ENCODE measurements at places on chromosomes 2 and 18.

DNA sequence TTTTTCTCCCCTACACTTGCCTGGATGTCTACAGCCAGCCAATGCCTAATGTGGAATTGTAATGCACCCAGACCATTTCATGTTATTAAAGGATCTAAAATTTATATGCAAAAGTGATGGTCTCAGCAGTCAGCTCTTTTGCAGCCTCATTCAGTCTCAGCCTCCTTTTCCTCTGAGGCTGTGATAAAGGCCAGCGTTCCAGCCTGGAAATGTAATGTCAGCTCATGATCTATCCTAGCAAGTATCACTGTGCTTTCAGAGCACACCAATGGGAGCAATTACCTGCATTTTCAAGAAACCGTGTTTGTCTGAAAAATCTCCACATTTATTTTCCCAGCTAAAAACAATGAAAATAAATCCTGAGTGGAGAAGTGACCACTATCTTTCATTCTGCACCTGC lies 274.6 kb downstream of the CDH20 start:
- ATAC-seq = peak; percentile 14

GRCh38 chr2:56170988-56171387 lies 12.8 kb upstream of the CCDC85A start:
- no peak for ATAC-seq

DNA sequence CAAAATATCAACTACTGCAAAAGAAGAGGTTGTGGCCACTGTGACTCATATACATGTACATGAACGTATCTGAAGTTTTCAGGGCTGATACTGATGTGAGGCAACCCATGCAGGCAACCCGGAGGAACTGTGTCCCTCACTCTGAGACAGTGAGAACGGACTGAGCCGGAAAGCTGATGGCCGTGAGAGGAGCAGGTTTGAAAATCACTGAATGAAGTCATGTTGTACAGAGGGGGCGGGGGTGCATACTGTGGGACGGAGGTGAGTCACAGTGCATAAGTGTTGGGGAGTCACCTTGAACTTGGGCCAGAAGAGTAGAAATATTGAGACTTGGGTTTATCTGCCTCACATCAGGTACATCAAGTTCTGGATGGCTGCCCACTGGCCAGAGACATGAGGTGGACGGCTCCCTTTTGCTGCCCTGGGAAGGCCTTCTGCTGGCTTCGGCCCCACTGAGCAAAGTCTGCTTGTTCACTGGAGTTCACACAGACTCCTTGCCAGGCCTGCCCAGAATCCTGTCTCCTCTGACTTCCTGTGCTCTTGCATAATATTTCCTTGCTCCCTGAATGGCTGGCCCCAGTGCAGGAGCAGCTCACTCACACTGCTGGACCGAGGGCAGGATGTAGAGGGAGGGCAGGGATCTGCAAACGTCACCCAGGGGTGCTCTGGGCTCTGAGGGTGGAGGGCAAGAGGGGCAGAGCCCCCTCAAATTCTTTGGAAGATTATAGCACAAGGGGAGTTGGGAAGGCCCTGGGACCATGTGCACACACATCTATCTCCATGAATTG lies 18.1 kb downstream of the EPAS1 start:
- peak; percentile 89 for ATAC-seq

GRCh38 chr2:74532222-74532621 lies 2.5 kb downstream of the HTRA2 start:
- no peak for ATAC-seq

DNA sequence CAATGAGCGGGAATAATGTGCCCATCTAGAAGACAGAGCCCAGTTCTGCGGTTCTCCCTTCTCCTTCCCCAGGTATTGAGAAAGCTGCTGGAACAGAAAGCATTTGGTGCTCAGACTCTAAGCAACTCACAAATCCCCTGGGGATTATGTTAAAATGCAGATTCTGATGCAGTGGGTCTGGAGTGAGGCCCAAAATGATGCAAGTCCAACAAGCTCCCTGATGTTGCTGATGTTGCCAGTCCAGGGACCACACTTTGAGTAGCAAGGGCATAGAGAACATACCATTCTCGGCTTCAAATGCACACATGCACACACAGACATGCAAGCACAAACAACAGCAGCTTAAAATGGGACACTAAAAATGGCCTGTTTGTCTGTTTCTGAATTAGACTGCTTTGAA lies 274.8 kb upstream of the NCKAP5 start:
- no peak for ATAC-seq

GRCh38 chr2:109242654-109243331 lies 113.8 kb downstream of the SH3RF3 start:
- peak; percentile 78 for ATAC-seq

GRCh38 chr18:76402026-76402990 lies 92.7 kb downstream of the ZNF516 start:
- ATAC-seq = no peak

DNA sequence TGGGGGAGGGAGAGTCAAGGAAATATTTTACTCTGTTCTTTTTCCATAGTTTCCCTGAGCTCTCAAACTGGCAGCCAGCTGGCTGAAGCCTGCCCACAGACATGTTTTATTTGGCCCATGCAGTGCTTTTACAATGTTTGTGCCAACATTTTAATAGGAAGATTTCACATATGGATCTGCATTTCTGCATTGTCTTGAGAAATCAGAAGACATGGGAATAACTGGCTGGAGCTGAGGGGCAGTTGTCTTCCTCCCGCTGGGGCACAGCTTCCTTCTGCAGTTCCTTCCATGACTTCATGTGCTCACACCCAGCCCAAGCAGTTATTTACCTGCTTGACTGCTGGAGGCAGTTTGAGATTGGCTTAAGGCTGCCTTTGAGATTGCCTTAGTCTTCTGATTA lies 74.4 kb downstream of the PLCL1 start:
- peak; percentile 17 for ATAC-seq

DNA sequence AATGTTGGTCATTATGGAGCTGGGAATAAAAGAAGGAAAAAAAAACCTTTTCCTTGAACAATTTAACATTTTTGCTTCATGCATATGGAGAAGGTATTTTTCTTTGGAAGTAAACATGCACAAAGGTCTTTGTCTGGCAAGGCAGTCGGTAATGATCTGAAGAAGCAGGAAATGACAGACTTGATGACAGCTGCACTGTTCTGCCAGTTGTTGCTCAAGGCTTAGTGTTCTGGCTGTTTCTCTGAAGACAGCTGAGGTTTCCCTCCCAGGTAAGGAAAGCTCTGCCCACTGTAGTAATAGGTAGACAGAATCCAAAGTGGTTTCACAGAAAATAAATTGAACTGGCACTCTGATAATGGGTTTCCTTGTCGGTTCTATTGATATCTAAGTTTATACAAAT lies 308.4 kb upstream of the GCFC2 start:
- no peak for ATAC-seq

DNA sequence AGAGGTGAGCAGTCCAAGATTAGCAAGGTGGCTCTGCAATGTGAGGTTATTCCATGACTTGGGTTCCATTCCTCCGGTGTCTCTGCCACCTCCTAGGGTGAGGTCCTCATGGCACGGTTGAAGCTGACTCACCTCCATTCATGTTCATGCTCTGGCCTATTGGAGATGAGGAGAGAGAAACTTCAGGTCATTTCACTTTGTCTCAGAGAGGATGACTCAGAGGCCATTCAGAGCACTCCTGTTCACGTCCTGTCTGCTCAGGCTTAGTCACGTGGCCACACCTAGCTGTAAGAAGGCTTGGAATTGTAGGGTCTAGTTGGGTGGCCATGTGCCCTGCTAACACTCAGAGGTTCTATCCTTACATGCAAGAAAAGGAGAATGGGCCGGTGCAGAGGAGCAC lies 67.5 kb upstream of the MBOAT2 start:
- peak; percentile 80 for ATAC-seq

GRCh38 chr18:13993730-13994129 lies 78.4 kb upstream of the MC2R start:
- ATAC-seq = no peak

- ATAC-seq = no peak
Observed at GRCh38 chr2:47214990-47215389, 59.9 kb upstream of the STPG4 start.

DNA sequence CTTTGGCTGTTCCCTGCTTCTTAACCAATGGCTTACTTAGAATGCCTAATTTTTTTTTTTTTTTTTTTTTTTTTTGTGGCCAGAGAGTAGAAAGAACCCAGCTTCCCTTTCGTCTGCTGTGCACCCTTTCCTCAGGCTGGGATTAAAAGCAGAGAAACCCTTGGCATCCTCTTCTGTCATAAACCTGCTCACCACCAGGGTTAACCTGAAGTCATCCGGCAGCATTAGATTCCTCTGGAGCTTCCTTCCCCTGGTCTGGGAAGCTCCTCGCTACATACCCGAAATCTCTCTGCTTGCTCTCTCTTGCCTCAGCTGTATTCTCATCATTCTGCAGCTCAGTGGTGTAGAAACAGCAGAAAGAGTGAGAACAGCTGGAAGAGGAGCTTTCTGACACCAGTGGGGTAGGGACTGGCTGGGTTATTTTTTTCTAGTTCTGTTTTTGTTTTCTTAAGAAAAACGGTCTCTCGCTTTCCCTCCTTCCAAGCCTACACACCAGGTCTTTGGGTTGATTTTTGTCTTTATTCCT lies 339.0 kb upstream of the MEIS1 start:
- no peak for ATAC-seq

DNA sequence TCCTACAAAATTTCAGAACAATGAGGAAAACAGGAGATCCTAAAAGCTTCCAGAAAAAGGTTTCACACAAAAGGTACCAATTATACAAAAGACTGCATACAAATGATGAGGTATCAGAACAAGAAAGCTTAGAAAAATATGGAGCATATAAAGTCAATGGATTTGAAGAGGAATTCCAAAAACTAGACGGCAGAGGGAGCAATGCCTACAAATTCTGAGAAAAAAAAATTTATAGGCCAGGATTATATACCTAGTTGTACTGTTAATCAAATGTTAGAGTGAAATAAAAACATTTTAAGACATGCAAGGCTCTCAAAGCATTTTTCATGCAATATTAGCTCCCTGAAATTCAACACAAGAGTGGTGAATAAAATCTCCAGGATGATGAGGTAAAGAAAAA lies 106.2 kb downstream of the ZRANB3 start:
- no peak for ATAC-seq

- ATAC-seq = no peak
Observed at GRCh38 chr2:42856106-42856860, 63.9 kb upstream of the HAAO start.

GRCh38 chr18:3384664-3385563 lies 65.1 kb upstream of the TGIF1 start:
- no peak for ATAC-seq

GRCh38 chr18:80023173-80023572 lies 11.1 kb upstream of the RBFA start:
- ATAC-seq = no peak

- peak; percentile 68 for ATAC-seq
Observed at GRCh38 chr2:111662039-111662770, 221.8 kb downstream of the ANAPC1 start.

DNA sequence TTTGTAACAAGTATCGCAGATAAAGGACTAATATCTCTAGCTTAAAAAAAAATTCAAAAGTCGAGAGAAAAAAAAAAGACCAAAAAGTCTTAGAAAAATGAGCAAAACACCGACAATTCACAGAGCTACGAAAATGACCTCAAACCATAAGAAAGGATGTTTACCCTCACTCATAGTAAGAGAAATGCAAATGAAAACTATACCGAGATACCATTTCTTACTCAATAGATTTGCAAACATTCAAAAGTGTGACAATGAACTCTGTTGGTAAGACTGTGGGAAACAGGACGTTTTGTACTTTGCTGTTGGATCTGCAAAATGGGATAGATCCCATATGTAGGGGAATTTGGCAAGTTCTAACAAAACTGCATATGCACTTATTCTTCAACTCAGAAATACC lies 39.9 kb upstream of the LDAH start:
- ATAC-seq = no peak
